ENCODE measurements at places on chromosomes 7 and 10.

GRCh38 chr10:11742009-11742778 lies at the start of gene ECHDC3:
TSS of gene ECHDC3 (plus strand) at chr10:11742382. CDS start at chr10:11742577, 195 bp downstream.
- peak; percentile 11 for DNase-seq

- no peak for DNase-seq
These were observed 86.9 kb downstream of the MPP7 start for GRCh38 chr10:28215930-28216329.

DNA sequence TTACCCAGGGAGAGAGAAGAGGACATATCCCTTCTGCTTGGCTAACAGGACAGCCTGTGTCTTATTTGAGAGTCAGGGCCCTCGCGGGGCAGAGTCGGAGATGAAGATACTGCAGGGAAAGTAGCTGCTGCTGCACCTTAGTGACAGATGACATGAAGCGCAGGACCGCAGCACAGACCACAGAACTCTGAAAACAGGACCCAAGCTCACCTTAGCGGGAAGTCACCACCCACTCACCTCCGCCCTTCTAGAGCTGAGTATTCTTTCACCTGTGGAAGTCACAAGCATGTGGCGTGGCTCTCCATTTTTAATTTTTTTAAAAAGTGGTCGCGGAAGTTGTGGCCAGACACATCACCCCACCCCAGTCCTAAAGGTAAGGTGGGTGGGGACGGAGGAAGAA lies 191.4 kb downstream of the FAM107B start:
- no peak for DNase-seq

DNA sequence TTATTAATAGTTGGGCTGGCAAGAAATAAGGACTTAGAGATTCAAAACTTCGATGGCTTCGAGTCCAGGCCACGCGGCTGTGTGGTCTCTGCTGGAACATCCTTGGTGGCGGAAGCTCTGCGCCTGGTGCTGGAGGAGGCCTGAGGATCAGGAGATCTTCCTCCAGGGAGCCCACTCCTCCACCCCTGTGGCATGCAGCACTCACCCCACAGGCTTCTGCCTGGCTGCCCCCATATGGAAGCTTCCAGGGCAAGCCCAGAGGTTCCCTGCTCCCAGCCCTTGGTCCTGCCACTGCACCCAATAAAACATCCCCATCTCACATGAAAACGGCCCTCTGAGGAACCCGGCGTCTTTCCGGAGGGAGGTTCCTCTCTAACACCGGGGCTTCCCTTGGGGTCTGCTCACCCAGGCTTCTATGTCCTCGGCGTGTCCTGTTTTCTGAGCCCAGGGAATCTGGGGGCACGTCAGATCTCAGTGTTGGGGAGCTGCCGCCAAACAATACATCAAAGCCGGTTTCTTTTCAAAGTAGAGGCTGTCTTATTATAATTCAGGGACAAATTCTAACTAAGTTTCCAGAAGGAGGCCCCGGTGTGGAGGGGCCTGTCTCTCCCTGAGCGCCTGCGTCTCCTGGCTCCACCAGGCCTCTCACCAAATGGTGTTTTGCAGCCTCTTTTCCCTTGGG lies 32.4 kb downstream of the CALML3 start:
- DNase-seq, result no peak

- DNase-seq, result no peak
These were observed 139.8 kb downstream of the ARHGAP22 start for GRCh38 chr10:48464871-48465736.

DNA sequence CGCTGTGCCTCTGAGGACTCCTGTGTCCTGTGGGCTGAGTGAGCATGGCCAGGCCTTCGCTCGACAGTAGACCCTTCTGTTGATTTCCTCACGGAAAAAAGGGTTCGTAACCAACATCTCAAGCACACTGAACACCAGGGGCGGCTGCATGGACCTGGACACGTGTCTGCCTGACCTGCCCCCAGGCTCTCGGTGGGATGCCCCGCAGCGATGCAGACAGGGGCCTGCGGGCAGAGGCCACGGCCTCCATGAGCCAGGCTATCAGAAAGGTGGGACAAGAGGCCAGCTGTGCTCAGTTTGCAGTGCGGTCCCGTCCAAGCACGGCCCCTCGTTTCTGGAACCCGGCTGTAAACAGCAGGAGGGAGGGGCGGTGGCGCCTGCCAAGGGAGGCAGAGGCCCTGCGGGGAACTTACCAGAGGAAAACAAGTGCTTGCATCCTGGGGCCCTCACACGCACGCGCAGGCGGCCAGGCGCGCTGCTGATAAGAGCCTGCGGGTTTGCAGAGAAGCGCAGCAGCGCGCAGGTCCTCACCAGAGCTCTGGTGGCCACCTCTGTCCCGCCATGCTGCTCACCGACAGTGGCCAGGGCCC lies 10.6 kb downstream of the GPR146 start:
- no peak for DNase-seq

DNA sequence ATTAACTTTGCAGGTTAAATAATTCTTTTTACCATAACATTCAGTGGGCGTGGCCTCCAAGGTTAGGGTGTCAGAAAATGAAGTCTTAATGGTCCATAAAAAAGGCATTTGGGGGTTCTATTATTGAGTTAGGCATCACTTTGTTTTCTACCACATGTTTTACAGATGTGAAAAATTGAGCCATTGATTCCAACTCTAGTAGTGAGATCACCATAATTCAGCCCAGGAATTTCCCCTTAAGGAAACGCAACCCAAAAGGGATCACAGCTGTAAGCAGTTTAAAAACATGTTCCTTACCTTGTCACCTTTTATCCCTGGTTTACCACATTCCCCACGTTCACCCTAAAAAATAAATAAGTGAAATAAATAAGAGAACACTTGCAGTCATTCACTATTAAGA lies 24.9 kb downstream of the COL28A1 start:
- no peak for DNase-seq

DNA sequence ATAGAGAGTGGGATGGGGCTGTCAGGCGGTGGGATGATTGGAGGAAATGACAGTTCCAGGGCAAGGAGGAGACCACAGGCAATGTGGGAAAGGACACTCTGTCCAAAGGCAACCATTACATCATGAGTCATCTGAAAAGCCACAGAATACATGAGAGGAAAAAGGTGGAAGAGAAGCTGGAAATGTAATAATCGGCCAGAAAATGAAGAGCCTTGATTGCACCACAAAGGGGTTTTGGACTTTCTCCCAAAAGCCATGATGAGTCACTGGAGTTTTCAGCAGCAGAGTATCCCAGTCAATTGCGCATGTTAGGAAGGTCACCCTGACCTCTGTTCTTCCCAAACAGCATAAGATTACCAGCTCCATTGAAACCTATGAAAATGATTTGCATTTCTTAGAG lies 222.0 kb downstream of the LHFPL3 start:
- no peak for DNase-seq

All from SW 1271 (cell line).